Stimulated activated CD4-positive, alpha-beta T cell treated with anti-CD3 and anti-CD28 coated beads, Interleukin-12 subunit alpha, Interleukin-12 subunit beta, amount 100 ng/mL, for 48 hours (primary cell): ENCODE measurements at places on chromosomes 3 and 15.

GRCh38 chr3:34106879-34107278, 308.4 kb downstream of the PDCD6IP start:
- no peak for DNase-seq

DNA sequence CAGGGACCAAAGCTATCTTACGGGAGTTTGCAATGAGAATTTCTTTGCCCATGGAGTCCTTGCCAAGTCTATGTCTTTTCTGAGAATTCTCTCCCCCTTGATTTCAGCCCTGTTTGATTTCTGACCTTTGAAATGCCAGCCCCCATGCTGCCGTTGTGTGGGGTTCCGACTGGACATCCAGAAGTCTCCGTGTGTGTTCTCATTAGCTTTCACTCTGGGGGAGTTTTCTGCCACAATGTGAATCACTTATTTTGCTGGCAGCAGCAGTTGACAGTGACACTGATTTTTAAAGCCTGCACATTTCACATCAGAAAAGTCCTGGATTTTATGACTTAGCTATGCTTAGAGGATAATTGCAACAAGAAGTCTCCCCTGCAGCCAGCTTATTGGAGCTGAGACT, 98.4 kb upstream of the CTDSPL start:
- DNase-seq = no peak

DNA sequence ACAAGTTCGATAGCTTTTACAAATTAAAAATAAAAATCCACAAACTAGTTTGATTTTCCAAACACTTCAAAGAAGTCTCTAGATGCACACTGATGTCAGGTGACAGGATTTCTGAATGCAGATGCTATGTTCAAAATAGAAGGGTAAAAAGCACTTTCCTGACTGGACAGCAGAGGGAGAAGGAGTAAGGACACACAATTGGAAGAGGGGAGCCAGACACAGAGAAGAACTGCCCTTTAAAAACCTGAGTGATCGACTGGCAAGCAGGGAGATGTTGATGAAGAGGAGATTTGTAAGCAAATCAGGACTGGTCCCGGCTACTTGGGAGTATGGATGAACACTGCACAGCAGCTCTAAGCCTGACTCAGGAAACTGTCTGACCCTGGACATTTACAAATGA, 612.8 kb downstream of the MAGI1 start:
- DNase-seq = no peak

- DNase-seq = no peak
Measured at GRCh38 chr3:164498917-164499316, 579.4 kb downstream of the SI start.

- no peak for DNase-seq
Measured at GRCh38 chr3:124664804-124665203, 65.4 kb upstream of the UMPS start.

- no peak for DNase-seq
Measured at GRCh38 chr3:149388001-149388440, 10.6 kb upstream of the TM4SF1 start.

DNA sequence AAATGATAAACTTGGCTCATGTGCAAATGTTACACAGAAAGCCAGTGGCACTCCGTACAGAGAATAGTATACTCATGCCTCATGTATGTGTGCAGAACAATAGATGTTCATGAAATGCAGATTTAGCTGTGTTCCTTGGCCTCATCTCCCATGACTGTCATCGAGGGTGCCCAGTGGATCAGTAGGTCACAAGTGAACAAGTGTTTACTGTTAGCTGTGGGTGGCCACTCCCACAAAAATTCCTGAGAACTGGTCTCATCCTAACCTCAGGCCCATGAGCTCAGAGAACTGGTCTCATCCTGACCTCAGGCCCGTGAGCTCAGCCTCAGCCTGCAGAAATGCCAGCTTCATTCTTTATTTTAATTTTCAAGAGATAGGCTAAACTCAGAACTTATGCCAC, 124.1 kb downstream of the GADL1 start:
- DNase-seq = no peak

GRCh38 chr3:18428036-18428435, 2.9 kb upstream of the SATB1 start:
- no peak for DNase-seq

GRCh38 chr3:127815001-127815400, 7.3 kb downstream of the MGLL start:
- DNase-seq = no peak

DNA sequence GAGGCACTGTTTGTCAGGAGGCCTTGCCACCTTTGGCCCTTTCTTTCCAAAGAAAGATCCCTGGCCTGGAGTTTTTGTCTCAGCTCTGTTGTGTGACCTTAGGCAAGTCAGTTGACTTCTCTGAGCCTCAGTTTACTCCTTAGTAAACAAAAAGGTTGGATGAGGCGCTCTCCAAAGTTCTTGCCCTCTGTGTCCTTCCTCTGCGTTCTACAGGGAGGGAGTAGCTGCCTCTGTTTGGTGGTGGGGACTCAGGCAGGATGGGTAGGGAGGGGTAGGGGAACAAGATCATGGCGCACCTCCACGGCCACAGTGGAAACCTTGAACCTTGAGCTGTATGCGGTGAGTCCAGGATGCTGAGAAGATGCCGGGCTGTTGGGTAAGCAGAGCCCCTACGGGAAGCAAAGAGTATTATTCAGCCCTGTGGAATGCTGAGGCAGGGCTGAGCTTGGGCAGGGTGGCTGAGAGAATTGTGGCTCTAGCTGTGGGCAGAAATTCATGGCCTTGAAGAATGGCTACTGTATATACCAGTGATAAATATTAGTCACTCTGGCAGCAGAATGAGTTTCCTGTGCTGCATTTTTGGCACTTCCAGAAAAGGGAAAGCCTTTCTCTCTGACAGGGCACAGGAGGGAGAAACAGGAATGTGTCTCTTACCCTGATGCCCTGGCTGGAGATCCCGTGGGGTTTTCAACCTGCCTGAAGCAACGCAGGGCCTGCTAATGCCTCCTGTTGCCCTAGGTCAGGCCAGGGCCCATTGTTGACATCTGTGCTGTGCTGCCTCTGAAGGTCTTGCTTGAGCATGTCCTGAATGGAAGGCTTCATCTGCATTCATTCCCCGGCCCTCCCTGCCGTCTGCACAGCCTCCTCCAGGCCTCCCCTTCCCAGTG, 39.9 kb downstream of the SMAD3 start:
- no peak for DNase-seq

DNA sequence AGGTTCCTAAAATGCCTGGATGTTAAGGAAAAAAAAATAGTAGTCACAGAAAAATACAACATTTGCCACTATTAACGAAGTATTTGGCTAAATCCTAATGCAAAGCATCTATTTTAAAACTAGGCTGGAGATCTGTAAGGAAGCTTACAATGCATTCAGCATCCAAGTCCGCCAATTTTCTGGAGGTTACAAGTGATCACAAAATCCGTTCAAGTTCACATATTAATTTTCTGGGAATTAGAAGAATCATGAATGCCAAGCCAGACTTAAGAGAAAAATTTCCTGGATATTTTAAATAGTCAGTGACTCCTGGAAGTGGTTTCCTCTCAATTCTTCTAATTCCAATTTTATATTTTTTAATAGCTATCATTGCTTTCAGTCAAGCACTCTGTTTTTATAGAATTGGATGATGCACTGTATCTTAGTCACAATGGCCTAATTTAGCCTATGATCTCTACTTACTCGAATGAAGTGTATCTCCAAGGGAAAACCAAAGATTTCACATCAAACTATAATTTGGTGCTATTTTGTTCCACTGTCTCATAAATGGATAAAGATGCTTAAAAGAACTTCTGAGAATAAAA, 60.4 kb downstream of the P3H2 start:
- DNase-seq = no peak

DNA sequence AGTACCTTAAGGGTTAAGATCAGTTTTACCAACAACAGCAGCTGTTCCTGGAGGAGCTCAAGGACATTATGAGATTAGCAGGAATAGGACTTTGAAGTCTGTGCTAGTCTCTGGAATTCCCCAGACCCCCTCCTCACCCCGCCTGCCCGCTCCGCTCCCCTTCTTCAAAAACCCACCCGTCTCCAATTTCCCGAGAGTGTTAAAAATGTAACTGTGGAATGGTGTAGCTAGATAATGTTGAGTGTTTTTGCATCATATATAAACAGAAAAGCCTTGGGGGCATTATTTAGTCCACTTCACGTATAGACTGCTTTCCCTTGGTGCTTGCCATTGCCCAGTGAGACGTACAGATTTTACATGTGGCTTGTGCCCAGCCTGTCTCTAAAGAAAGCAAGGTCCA, 65.0 kb upstream of the SEMA6D start:
- DNase-seq = no peak

DNA sequence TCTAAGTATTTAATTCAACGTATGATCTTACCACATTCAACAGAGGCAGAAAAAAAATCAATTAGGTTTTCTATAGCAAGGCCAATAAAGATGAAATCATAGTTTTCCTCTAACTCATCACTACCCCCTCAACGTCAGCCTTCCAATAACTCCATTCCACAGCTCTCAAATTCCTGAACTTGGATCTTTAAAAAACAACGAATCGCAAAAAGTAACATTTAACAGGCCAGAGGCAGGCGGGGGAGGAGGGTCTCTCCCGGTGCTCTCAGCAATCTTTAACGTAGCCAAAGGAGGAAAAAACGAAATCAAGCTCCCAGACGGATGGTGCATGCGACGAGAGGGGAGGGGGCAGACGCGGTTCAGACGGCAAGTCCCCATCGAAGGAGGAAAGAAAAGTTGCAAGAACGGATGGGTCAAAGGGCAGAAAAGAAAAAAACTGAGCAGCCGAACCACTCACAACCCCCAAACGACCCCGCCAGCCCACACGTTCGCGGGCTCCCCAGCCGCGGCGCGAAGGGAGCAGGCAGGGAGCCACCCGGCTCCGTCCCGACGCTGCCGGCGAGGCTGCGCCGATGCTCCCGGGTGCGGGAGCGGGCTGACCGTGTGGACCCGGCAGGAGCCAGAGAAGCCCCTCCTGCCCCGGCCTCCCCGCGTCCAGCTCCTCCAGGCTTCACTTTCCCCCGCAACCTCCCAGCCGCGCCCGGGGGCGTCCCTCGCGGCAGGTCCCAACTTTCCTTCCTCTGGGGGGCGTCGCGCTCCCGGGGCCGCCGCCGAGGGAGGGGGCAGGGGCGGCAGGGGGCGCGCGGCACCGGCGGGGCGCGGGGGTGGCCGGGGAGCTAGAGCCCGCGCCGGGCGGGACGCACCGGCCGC, 703 bp downstream of the PEAK1 start:
- peak; percentile 23 for DNase-seq

DNA sequence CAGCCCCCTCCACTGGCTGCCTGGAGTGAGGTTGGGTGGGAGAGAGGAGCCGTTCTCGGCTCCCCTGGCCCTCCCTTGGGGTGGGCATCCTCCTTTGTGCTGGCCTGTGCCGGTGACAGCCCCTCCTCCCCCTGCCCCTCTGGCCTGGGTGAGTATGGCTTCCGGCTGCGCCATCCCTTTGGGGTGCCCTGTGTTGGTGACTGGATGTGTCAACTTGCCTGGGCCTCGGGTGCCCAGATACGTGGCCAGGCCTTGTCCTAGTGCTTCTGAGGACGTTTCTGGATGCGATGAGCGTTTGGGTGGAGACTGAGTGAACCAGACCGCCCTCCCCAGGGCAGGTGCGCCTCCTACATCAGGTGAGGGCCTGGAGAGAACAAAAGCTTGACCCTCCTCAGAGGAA, 59.7 kb downstream of the PLXNA1 start:
- DNase-seq = no peak

DNA sequence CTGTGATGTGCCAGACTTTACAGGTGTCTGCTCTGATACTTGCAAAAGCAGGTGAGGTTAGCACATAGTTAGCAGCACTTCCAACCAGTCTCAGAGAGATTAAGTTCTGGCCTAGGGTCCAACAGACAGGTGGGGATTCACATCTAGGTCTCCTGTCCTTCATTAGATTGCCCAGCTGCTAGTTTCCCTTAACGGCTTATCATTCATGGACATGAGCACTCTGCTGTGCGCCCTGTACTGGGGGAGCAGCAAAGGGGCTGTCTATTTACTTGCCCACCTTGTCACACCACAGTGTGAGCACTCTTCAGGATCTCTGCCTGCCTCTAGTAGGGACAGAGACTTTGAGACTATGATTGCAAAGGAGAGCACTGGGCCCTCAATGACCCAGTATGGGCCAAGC, 8.7 kb downstream of the SPSB4 start:
- DNase-seq = no peak

DNA sequence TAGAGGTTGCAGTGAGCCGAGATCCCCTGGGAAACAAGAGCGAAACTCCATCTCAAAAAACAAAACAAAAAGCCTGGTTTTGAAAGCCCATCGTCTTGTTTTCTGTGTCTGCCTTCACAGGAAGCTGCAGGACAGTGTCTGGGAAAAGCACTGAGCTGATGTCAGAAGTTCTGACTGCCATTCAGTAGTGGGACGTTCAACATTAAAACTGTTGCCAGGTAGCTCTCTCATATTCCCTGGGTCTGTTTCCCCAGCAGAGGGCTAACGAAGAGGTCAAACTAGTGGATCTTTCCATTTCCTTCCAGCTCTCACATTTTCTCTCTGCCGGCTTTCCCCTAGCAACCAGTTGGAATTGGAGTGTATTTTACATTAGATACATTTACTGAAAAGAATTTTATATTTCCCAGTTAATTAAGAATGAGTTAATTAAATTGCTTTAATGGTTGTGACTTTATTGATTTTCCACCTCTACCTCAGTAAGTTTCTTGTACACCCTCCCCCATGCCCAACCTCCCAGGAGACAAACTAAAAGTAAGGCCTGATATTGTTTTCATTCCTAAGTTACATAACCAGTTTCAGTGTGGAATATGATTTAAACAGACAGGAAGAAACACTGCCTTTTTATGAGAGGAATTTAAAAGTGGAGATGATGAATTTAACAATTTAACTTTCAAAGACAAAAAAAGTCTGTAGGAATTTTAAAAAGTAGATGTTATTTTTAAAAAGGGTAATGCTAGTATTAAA, 29.9 kb downstream of the RCN2 start:
- no peak for DNase-seq

GRCh38 chr15:78682004-78682651, 41.1 kb upstream of the CHRNB4 start:
- DNase-seq = no peak

DNA sequence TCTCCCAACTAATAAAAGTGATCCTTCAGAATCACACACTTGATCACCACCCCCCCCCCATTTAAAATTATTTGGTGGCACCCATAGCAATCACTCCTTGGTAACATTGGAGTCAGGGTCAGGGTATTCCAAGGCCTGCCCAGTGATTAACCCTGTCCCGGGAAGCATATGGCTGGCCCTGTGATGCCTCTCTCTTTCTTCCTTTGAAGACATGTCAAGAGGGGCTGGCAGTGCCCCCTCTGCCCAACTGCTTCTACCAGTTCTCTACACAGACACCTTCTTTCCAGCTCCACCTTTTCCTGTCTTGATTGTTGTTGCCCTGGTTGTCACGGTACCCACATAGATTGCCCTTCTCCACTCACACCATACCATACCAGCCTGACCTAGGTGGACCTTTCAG, 30.9 kb upstream of the MANF start:
- no peak for DNase-seq
